ENCODE measurements at places on chromosomes 4 and X. TPM values are rescaled to one million over a fixed set of nuclear protein-coding genes. Genes with fewer than 3 reads are reported as not detected.
A peak's percentile ranks its signal among the peaks of the same experiment; 100 is the strongest.

ATXN3L gene
- not detected for total RNA-seq

DNA sequence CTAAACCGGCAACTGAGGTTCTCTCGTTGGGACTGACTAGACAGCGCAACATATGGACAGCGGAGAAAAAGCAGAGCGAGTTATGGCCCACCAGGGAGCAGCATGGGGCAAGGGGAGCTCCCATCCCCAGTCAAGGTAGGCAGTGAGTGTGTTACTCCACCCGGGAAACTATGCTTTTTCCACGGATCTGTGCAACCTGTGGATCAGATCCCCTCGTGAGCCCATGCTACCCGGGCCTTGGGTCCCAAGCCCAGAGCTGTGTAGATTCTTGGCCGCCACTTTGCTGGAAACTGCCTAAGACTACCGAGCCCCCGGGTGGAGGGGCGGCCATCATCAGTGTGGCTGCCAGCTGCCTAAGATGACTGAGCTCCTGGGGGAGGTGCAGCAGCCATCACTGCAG is 140.9 kb downstream of the PAPSS1 start:
- no peaks in the 10 kb centered on the region for H3K36me3 ChIP-seq
- H3K4me1 ChIP-seq = no peaks in the 10 kb centered on the region
- H3K4me3 ChIP-seq = no peak overlapping the region
- no peak overlapping the region for H3K27ac ChIP-seq

- H3K4me1 ChIP-seq = no peaks in the 10 kb centered on the region
- H3K36me3 ChIP-seq = no peaks in the 10 kb centered on the region
- no peak overlapping the region for H3K4me3 ChIP-seq
These were observed 181.4 kb upstream of the PCDH7 start for GRCh38 chr4:30538794-30539193.

GRCh38 chr4:72311291-72311690 is 257.7 kb downstream of the ADAMTS3 start:
- H3K27ac ChIP-seq = peak overlapping the region; percentile 79
- DNase-seq = no peak
- H3K4me1 ChIP-seq = peaks cover 22% of the 10 kb centered on the region
